ENCODE measurements at places on chromosomes 3 and 15.

DNA sequence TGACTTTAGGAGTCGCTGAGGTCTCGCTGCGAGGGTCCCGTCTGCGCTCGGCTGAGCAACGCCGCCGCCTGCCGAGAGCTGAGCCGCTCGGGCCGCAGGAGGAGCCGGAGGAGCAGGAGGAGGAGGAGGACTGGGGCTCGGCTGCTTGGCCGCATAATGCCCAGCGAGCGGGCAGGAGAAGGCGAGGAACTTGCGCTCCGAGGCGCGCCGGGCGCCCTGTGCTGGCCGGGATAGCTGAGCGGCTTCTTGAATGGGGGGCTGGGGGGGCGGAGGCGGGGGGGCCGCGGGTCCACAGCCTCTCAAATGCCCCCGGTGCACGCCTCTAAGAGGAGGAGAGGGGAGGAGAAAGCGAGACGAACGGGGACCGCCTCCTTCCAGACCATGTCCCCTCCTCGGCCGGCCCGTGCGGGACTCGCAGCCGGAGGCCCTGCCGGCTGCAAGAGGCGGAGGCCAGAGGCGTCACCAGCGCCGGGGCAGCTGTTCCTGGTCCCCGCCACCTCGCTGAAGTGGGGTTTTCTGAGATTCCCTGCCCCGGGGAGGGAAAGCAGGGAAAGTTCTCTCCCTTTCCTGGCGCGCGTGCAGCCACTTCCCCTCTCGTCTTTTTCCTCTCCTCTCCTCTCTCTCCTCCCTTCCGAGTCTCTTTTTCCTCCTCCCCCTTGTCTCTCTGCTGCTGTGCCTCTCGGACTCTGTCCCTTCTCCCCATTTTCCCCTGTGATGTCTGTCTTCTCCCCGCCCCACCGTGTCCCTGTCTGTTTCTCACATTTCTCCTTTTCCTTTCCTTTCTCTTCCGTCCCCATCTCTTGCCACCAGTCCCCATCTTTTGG lies at the start of gene ADAMTS9:
ADAMTS9 (minus strand) TSS at position 220 of the 824 bp plus-strand sequence. CDS start 343 bp downstream, outside the sequence.
- peak; percentile 45 for DNase-seq

DNA sequence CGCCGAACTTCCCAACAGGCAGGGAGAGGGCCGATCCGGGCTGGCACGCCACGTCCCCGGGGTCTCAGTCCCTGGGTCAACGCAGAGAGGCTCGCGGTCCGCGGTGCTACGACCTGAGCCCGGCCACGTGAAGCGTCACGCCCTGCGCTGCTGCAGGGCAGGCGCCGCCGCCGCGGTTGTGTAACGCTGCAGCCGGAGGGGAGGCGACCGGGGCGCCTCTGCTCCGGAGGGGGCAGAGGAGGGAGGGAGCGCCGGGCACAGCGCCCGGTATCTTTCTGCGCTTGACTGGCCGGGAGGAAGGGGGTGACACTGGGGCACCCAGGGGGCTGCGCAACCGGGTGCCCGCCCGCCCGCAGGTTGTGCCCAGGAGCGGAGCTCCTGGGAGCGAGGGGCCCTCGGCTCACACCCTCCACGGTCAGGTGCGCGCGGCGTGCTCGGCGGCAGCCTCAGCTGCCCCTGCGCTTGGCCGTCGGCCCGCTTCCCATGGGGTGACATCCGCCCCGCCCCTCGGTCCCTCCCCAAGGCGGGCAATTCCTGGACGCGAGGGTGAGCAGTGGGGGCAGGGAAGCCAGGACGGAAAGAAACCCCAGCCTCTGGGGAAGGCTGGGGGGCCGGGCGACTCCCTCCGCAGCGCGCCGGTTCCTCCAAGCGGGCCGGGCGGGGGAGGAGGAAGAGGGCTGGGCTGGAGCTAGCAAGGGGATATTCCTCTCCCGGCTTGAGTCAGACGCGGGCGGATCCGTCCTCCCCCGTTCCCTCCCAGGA lies 852 bp upstream of the BHLHE40 start:
- DNase-seq, result peak; percentile 89

- DNase-seq, result peak; percentile 19
Measured at GRCh38 chr3:187255314-187255713, 36.2 kb downstream of the MASP1 start.

GRCh38 chr15:65231306-65231705 lies 20.0 kb upstream of the CILP start:
- DNase-seq, result no peak

DNA sequence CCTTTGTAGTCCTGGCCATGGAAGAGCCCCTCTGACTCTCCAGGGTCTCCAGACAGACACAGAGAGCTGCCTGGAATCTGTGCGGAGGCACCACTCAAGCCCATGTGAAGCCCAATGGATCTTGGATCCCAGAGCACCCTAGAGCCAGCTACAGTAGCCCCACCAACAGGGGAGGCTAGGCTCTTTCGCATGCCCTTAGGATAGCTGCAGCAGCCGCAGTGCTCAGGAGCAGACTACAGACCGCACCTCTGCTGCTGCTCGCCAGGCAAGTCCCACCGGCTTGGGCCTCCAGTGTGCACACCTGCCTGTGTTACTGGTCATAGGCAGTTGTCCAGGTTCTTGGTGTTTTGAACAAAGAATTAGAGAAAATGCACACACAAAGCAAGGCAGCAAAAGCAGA lies 131.6 kb downstream of the SPATA16 start:
- DNase-seq, result no peak

GRCh38 chr3:111971533-111972130 lies 7.2 kb upstream of the ABHD10 start:
- DNase-seq, result no peak

GRCh38 chr15:84736375-84736774 lies 12.0 kb upstream of the ZNF592 start:
- no peak for DNase-seq

- DNase-seq, result no peak
Measured at GRCh38 chr3:65811086-65811761, 227.5 kb downstream of the MAGI1 start.

Data from caudate nucleus (tissue), 63 donors.